ENCODE measurements at places on chromosomes 6 and 20. TPM values are rescaled to one million over a fixed set of nuclear protein-coding genes. Genes with fewer than 3 reads are reported as not detected.

DNA sequence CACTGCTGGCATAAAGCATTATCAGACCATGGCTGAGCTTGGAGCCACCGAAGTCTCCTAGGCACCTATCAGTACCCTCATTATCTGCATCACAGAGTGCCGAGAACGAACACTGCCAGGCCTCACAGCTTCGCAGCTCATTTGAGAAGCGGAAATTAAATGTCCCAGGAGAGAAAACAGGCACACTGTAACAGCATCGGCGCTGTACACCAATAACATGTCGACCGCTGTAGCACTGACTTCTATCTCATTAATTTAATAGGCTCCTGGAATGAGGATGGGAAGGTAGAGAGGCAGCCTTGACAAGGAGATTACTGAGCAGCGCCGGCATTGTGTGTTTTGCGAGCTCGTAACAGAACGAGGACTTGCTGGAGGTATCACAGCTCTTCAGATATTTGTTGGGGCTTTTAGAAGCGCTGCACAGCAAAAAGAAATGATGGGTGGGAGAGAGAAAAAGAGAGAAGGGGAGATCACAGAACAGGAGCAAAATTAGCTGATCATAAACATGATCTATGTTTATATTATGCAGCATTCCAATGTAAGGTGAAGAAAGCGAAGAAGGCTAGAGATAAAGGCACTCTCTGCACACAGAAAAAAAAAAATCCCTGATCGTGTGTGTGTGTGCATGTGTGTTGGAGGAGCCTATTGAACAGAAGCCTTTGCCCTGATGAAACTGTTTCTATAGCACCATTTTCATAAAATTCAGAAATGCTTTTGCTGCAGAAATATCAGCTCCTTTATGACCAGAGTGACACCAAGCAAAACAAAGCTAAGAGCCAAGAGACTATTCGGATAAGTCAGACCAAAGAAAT, 29.2 kb downstream of the ID4 start:
- no peaks in the 10 kb centered on the region for H3K36me3 ChIP-seq
- no peaks in the 10 kb centered on the region for H3K4me1 ChIP-seq
- H3K4me3 ChIP-seq = no peak overlapping the region
- H3K27ac ChIP-seq = no peak overlapping the region
- no peak for DNase-seq

- no peak overlapping the region for H3K27ac ChIP-seq
- no peak overlapping the region for H3K4me3 ChIP-seq
- H3K27me3 ChIP-seq = no peaks in the 10 kb centered on the region
- DNase-seq = no peak
These were observed 46.9 kb downstream of the GFRA4 start for GRCh38 chr20:3616250-3616649.

GRCh38 chr6:39280247-39280731, 33.9 kb downstream of the KCNK17 start:
- no peak for DNase-seq
- no peaks in the 10 kb centered on the region for H3K36me3 ChIP-seq
- peaks cover 33% of the 10 kb centered on the region for H3K27me3 ChIP-seq
- no peak overlapping the region for H3K4me3 ChIP-seq
- H3K27ac ChIP-seq = no peak overlapping the region

DNA sequence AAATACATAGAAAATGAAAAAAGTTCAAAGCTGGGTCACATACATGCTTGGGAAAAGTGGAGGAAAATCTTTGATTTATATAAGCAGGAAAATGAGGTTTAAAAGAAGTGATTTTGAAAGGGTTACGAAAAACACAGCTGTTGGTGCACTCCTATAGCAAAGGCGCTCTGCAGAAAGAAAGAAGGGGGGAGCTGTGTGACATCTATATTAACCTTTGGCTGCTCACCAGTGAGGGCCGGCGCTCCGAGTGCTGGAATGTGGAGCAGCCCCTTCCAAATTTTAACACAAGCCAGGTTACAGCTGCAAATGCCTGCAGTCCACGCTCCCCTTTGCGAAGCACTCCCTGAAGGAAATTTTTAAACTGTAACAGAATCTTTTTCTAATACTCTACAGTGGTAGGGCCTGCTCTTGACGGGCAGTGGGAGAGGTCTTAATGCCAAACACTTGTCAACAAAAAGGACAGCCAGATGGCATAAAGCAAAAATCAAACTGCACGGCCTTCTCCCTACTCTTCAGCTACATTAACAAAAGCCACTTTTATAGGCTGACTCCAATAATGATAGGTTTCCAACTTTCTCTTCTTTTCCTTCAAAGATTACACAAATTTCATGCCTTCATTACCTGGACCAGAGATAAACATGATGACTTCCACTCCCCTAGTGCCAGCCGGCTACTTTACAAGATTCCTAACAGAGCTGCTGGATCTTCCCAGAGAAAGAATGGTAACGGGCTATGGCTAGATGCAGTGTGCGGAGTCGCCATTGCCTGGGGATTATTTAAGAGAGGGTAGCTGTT, 4.8 kb downstream of the BMP7 start:
- no peak overlapping the region for H3K4me3 ChIP-seq
- no peak overlapping the region for H3K27ac ChIP-seq
- DNase-seq = no peak
- peaks cover 76% of the 10 kb centered on the region for H3K27me3 ChIP-seq
- no peaks in the 10 kb centered on the region for H3K36me3 ChIP-seq

COL9A1 gene
- not detected for total RNA-seq

POPDC3 gene
- total RNA-seq = not detected

MYBL2 gene
- 0.44 TPM for total RNA-seq

SASH1 gene
- total RNA-seq = 19.9 TPM

DNA sequence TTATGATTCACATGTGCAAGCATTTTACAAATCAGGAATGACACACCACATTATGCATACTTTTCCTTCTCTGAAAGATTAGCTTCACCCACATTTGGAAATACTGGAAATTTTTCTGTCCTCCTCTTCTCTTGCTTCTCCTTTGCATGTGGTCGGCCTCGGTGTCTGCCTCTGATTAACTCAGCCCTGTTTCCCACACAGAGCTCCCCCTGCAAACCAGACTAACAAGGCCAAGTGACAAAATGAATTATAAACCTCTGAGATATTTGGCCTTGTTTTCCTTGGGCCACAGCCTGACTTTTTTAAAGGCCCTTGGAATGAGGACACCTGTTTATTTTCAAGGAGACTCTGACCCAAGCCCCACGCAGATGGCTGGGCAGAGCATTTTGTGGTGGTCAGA, 9.0 kb upstream of the CCN6 start:
- H3K4me1 ChIP-seq = peaks cover 11% of the 10 kb centered on the region
- H3K27ac ChIP-seq = no peak overlapping the region
- no peaks in the 10 kb centered on the region for H3K27me3 ChIP-seq
- no peak for DNase-seq
- peak overlapping the region; percentile 19 for H3K4me3 ChIP-seq
- H3K36me3 ChIP-seq = no peaks in the 10 kb centered on the region

WFDC5 gene
- not detected for total RNA-seq

DNA sequence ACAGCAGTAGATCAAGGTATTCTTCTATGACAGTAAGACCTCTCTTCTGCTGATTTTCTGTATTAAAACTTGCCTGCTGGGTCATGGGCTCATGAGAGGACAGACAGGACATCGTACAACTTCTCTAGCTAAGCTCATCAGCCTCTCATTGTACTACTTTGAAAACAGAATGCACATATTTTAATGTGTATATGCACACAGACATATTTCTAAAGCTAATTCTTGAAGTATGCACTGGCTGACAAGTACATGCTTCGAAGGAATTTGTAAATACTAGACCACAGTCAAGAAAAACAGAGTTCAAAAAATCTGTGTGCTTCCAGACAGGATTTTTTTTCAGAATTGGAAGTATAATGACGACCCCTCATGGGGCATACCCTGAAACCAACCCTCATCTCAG, 81.7 kb upstream of the CD83 start:
- no peak overlapping the region for H3K4me3 ChIP-seq
- no peak overlapping the region for H3K27ac ChIP-seq
- H3K4me1 ChIP-seq = no peaks in the 10 kb centered on the region
- peaks cover 3% of the 10 kb centered on the region for H3K36me3 ChIP-seq

GRCh38 chr20:63081831-63082230, 75.1 kb upstream of the BHLHE23 start:
- H3K36me3 ChIP-seq = peaks cover 3% of the 10 kb centered on the region
- H3K4me1 ChIP-seq = no peaks in the 10 kb centered on the region
- no peak for DNase-seq
- H3K27me3 ChIP-seq = peaks cover 17% of the 10 kb centered on the region
- no peak overlapping the region for H3K27ac ChIP-seq

DNA sequence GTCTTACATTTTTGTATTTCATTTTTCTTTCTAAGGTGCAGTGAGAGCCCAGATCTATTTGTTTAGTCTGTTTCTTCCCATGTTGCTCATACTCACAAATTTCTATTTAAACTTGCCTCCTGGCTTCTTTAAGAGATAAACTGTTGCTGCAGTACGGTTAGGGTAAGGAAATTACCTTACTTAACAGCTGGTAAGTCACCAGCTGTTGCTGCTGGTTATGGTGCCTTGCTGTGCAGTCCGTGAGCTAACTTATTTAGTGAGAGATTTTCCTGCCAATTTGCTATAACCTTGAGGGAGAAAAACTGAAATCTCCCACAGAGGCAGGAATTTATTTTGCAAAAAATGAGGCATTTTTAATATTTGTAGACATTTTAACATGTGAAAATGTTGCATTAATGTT, 261.0 kb downstream of the UST start:
- H3K4me3 ChIP-seq = no peak overlapping the region
- peaks cover 5% of the 10 kb centered on the region for H3K36me3 ChIP-seq
- H3K27me3 ChIP-seq = no peaks in the 10 kb centered on the region
- no peak for DNase-seq
- peaks cover 4% of the 10 kb centered on the region for H3K4me1 ChIP-seq
